ENCODE measurements at places on chromosomes 16 and 17.

- no peak for DNase-seq
Observed at GRCh38 chr16:68400083-68400923, 48.0 kb downstream of the SMPD3 start.

DNA sequence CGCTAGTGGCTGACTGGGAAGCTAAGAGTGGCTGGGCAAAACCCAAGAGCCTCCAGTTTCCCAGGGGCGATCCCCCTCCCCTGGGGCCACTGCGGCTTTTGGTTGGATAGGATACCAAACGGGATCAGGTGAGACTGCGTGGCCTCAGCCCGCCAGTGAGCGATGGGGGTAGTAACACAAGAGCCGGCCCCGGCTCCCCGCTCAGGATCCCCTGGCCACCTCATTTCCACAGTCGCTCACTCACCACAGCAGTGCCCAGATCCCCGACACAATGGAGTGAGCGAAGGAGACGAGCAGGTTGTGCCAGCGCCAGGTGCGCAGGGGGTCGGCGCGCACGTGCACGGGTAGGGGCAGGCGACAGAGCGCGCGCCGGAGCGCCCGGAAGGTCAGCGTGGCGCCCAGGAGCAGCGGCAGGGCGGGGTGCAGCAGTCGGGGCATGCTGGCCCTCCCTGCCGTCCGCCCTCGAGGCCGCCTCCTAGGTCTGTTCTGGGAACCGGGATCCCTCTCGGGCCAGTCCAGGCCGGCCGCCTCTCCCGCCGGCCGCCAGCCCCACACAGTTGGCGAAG is 290 bp downstream of the TLCD1 start:
- peak; percentile 69 for DNase-seq

DNA sequence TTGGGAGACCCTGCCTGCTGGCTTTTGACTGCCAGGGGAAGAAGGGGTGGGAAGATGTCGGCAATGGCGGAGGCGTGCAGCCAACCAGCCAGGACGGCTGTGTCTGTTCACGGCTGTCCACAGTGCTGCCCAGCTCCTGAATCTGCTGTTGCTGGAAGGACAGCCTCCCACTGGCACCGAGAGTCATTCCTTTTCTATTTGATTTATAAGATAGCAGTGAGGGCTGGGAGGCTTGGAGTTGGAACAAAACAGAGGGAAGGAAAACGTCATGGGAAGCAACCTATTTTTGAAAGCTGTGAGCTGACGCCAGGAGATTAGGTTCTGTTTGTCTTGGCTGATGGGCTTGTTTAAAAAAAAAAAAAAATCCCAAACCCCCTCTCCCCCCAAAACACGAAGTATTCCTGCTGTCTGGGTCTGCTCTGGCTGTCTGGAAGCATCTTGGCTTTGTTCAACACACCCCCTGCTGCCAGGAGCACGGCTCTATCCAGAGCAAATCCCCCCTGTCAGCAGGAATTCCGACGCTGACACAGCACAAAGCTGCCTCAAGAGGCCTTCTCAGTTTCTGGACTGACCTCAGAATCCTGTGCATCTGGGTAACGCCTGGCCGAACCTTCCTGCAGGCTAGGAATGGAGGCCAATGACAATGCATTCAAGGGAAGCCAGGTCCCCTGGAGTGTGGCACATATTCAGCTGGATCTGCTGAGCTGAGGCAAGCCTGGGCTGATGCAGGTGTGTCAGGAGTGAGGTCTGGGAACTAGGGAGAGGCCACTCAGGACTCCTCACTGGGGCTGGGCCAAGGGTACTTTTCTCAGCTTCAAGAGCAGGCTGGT is 41.0 kb upstream of the SREBF1 start:
- peak; percentile 97 for DNase-seq

DNA sequence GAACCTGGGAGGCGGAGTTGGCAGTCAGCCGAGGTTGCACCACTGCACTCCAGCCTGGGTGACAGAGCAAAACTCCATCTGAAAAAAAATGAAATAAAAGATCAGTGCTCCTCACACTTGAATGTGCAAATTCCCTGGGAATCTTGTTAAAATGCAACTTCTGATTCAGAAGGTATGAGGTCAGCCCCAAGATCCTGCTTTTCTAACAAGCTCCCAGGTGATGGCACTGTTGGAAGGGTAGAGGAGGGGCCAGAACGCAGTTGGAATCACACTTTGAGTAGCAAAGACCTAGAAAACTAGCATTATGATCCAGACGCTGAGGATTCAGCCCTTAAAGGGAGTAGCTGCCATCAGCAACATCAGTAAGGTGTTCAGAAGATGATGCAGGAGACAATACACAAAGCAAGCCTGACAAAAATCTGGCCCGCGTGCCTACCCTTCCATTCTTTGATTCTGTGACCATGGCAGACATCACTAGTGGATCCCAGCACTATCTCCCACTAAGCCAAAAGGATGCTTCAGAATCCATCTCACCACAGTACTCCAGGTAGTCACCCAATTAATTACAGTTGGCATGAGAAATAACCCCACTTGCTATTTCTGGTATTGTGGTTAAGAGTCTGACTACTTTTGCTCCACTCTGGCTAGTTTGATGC is 33.1 kb upstream of the MEIOC start:
- peak; percentile 34 for DNase-seq

- DNase-seq = no peak
Observed at GRCh38 chr16:47920709-47921108, 235.1 kb downstream of the ABCC12 start.

GRCh38 chr16:65212791-65213190 is 90.9 kb upstream of the CDH11 start:
- no peak for DNase-seq

DNA sequence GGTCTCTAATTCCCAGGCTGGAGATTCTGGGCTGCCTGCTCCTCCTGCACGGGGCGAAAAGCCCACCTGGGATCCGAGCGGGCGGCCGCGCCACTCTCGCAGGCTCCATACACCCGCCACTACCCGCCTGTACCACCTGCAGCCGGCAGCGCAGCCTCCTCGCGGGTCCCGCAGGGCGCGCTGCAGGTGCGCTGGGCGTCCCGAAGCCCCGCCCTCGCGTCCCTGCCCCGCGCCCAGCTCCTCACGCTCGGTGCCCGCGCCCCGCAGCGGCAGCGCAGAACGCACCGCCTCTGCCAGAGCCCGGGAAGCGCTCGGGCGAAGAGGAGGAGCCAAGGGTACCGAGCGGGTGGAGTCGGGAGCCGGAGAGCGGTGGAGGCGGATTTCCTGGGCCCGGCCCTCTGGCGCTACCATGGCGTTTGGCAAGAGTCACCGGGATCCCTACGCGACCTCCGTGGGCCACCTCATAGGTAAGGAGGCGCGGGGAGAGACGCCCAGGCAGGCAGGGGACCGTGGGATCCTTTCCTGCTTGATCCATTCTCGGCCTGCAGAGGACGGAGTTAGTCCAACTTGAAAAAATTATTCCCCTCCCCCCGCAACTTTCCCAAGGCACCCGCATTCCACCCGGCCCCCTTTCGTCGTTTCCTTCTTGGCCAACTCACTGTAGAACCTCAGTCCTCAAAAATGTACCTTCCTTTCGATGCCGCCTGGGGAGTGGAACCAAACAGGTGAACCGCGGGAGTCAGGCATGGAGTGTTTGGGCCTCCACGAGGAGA is at the start of gene TOM1L1:
TOM1L1 (plus strand) TSS at position 396 of the 773 bp plus-strand sequence; CDS start at position 410, 14 bp downstream.
- peak; percentile 55 for DNase-seq

- peak; percentile 82 for DNase-seq
Observed at GRCh38 chr17:63395075-63395805, 50.9 kb downstream of the CYB561 start.

DNA sequence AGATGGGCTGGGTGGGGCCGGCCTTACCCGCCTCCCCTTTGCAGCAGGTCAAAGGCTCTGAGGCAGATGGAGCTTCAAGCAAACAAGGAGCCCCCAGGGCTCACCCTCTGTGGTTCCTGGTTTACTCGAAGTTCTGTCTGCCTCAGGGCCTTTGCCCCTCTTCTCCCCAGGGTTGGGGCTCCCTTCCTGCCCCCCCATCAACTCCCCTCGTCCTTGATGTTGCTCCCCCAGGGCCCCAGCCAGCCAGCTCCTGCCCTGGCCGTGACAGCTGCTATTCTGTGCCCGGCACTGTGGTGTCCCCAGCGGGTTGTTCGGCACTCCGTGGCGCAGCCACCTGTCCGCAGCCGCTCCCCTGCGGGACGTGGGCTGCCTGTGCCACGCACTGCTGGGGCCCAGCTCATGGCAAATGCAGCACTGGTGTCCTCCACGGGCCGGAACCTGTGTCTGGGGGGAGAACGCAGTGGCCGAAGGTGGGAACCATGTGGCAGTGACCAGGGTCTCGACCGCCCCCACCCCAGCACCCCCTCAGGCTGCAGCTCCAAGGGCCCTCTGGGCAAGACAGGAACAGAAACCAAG is 4.3 kb upstream of the METRN start:
- no peak for DNase-seq

- peak; percentile 13 for DNase-seq
Observed at GRCh38 chr16:14378689-14379467, 251.2 kb downstream of the PARN start.

- no peak for DNase-seq
Observed at GRCh38 chr16:69497876-69498596, 67.7 kb upstream of the NFAT5 start.

DNA sequence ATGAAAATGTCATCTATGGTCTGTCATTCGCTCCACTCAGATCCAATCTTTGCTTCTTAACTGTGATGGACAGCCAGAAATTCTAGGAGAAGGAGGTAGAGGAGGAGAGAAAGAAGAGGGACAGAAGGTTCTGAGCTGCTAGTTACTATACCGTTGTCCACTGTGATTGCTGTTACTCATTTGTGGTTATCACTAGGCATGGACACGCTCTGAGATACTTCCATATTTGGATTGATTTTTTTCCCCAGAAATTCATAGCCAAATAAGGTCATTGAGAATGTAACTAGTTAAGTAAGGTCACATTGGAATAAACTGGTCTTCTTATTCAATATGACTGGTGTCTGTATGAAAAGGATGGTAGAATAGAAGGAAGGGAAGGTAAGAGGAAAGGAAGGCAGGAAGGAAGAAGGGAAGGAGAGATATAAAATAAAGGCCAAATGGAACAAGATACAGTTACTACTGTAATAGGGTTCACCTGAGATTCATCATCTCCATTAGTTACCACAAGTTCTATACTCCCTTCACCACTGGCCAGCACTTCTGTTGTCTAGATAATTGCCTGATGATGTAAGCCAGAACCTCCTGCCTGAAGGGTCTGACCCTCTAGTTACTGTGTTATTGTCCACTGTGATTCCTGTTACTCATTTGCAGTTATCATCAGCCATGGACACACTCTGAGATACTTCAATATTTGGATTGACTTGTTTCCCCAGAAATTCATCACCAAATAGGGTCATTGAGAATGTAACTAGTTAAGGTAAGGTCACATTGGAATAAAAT is 2.9 kb downstream of the KRTAP9-7 start:
- DNase-seq = no peak

GRCh38 chr17:60149691-60150582 is at the start of gene CA4:
Gene CA4, plus strand, starts transcription at chr17:60149973. Its CDS starts 62 bp downstream, at chr17:60150035.
- no peak for DNase-seq

GRCh38 chr17:1373707-1374237 is 26.2 kb downstream of the YWHAE start:
- no peak for DNase-seq

DNA sequence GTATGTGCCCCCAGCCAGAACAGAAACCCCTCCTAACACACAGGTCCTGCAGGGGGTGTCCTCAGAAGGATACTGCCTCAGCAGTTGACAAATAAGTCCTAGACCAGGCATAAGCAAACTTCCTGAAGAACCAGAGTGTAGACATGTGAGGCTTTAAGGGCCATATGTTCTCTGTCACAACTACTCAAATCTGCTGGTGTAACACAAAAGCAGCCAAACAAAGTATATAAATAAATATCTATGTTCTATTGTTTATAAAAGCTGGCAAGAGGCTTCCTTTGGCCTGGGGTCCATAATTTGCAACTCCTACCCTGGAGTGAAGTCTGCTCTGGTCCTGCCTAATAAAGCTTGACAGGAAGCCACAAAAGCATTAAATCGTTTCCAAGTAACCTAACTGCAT is 9.9 kb downstream of the FAM83G start:
- no peak for DNase-seq

DNA sequence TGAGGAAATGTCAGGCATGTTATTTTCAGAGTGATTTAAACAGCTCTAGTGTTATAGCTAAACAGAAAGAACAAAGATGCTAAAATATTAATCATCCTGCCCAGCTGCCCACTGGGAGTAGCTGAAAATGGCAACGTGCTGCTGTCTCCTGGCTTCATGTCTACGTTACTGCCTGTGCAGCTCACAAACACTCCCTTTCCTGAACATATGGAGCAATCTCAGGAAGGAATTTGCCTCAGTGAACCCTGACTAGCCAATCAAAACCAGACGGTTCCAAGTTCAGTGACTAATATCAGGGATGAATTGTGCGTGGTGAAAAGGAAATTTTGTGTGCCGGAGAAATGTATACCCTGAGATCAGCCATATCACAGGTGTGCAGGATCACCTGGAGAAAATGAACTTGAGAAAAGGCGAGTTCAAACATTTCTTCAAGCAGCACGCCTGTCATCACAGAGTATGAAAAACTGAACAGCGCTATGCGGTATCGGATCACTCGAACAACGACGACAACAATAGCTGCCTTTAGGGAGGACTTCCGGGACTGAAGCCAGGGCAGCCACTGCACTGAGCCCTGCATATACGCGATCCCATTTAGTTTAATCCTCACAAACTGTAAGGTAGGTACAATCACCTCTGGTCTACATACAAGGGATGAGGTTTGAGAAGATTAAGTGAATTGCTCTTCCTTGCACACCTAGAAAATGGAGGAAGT is 110.3 kb downstream of the STX8 start:
- peak; percentile 39 for DNase-seq

DNA sequence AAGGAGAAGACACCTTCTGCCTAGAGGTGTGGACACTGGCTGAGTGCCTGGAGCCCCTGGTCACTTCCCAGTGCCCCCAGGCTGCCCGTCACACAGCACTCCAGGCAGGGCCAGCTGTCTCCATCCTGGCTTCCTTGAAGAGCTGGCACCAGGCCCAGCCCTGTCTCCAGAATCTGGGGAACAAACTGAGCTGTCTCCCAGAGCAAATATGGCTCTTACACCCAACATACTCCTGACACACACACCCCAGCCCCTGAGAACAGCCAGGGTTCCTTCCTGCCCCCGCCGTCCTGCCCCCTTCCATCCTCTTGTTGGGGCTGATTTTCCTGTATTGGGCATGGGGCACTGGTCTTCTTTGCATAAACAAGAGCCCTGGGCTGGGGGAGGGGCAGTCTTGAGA is 9.1 kb downstream of the NHERF1 start:
- no peak for DNase-seq

GRCh38 chr16:78150233-78150632 is 50.8 kb downstream of the WWOX start:
- no peak for DNase-seq

DNA sequence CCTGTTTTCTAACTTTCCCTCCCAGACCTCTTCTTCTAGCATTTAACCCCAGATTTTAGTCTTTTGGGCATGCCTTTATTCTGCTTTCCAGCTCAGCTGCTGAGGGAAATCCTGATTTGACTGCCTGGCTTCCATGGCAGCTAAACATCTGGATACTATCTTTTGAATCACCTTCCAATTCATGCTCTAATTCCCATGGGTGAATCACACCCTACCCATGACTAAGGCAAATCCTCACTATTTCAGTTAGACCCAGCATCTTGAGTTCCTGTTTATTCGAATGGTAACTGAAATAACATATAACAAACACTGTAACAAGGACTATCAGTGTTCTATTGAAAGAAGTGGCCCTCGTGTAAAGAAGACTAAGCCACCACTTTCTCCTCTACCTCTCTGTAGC is 29.8 kb downstream of the CA10 start:
- no peak for DNase-seq

GRCh38 chr17:50177476-50177875 is 11.7 kb downstream of the SGCA start:
- DNase-seq = no peak

GRCh38 chr17:16971458-16972338 is at the start of gene TNFRSF13B:
Gene TNFRSF13B, minus strand, starts transcription at chr17:16972118. Its CDS starts 43 bp downstream, at chr17:16972075.
- no peak for DNase-seq

- DNase-seq = no peak
Observed at GRCh38 chr16:363766-364490, 6.4 kb downstream of the MRPL28 start.

- no peak for DNase-seq
Observed at GRCh38 chr16:87679593-87680271, 77.4 kb downstream of the JPH3 start.
